Esophagus mucosa (tissue), 1 donor: ENCODE measurements at places on chromosomes 1 and 21.

GRCh38 chr1:173708787-173709186 is 6.0 kb upstream of the KLHL20 start:
- no peak for ATAC-seq

DNA sequence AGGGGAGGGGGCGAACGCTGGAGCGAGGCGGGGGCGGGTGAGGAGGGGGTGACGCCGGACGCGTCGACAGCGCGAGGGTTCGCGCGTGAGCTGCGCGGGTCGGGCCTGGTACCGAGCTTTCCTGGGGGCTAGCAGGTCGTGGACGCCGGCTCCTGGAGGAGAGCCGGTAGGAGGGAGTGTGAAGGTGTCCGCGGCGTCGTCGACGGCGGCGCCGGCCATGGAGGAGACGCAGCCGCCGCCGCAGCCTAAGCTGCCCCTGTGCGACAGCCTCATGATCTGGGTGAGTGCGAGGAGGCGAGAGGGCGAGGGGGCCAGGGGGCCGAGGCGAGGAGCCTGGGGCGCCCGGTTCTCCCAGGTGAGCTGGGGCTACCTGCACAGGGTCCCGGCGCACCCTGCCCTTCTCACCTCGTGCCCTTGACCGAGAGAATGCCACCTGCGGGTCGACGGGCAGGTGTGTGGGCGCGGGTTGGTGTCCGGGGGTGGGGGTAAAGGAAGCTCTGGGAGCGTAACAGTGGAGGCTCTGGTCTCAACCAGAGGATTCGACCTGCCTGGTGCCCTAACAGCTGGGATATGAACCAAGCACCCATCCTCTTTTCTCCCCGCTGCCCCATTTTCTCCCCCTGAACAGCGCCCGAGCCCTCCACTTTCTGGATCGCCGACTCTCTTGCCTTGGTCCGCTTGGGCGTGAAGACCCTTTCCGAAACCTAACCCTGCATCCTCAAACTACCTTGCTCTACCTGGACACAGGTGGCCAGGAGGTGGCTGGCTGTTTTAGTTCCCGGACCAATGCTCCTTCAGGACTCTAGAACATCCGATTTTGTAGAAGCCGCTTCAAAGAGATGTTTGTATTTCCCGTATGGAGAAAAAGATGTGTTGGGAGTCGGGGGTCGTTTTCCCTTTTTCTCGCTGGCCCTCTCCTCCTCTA is at the start of gene HOOK1:
Gene HOOK1, plus strand, starts transcription at position 49 of the 925 bp plus-strand sequence. Its CDS starts 169 bp downstream, at position 218.
- no peak for ATAC-seq

- ATAC-seq: no peak
Measured at GRCh38 chr1:246512230-246512629, 5.2 kb upstream of the SMYD3 start.

GRCh38 chr1:93005252-93005598 is 44.0 kb upstream of the DIPK1A start:
- no peak for ATAC-seq
